Fibroblast of skin of scalp (primary cell): ENCODE measurements at places on chromosomes 2 and 18.

- DNase-seq = no peak
Observed at GRCh38 chr18:63325086-63325686, 5.6 kb upstream of the BCL2 start.

DNA sequence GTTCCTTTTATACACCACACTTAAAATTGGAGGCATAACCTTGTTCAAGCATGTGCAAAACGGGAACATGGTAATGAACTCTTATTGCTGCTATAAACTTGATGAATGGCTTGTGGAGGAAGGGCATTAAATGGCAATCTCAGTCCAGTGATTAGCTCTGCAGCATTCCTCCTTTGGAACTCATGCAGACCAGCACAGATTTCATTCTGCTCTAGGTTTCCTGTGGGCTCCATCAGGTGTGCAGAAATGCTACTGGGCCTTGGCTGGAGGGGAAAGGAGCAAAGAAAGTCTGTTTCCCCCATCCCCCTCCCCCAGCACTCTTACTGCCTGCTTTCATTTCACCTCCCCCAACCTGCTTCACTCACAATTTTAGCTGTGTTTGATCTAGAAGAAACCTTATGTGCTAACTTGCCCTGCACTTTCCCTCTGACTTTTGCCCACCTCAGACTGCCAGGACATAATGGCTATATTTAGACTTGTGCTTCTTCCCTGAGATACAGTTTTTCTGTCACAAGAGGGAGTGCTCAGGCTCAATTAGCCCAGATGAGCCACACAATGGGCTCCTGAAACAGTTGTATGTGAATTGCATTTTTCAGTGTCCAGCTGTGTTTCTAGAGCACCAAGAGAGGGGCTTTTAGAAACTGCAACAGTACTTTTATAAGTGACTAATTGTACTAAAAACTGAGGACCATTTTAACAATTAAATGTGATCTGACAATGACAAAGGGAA is 109.8 kb downstream of the FSHR start:
- DNase-seq = peak; percentile 33

GRCh38 chr2:203621981-203622515 is 84.4 kb upstream of the CD28 start:
- DNase-seq = no peak

DNA sequence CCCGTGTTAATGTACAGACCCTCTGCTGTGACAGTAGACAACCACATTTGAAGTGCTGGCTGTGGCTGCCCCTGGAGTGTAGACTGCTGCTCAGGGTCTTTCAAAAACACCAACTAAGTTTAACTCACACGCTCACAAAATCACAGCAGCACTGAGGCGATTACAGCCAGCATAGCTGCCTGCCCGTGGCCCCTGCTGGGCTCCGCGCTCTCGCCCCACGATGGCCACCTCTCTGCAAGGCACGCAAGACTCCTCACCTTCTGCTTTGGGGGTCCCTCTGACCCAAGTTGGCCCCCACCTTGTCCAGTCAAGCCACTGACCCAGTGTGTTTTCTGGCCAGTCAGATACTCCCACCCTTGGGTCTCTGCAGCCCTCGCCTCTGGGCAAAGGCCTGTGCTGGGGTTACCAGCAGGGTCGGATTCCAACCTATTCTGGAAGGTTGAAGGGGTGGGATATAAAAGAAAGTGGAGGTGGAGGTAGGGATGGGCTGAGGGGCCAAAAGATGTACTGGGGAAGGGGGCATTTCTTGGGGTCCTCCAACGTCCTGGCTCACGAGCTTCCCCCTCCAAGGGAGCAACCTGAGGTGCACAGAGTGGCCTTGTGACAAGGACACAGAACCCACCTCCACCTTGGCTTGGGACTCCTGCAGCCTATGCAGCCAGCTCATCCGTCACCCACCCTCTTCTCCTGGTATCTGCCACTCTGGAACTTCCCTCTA is 2.9 kb upstream of the B3GNT7 start:
- no peak for DNase-seq

- DNase-seq = peak; percentile 27
Observed at GRCh38 chr18:21242141-21242779, at the start of gene GREB1L. TSS of gene GREB1L (plus strand) at chr18:21242232. CDS start at chr18:21383519, 141,287 bp downstream.

DNA sequence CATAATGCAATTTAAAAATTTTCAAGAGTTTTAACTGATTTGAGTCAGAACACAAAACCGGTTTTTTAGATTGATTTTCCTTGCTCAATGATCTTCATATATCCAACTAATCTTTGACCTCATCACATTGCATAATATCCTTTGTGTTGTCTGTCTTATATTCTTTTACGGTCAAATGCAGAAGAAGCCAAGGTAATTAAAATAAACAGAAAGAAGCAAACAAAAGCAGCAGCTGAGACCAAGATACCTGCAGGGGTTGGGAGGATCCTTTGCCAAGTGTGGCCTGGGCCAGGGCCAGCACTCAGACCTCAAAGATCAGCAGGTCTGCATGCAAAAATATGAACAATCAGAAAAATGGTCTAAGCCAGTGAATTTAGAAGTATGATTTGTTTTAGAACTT is 428.9 kb upstream of the NETO1 start:
- no peak for DNase-seq

- no peak for DNase-seq
Observed at GRCh38 chr2:232348936-232349335, 29.6 kb upstream of the ALPP start.

- DNase-seq = peak; percentile 44
Observed at GRCh38 chr18:45688113-45688512, 35.9 kb upstream of the SLC14A1 start.

DNA sequence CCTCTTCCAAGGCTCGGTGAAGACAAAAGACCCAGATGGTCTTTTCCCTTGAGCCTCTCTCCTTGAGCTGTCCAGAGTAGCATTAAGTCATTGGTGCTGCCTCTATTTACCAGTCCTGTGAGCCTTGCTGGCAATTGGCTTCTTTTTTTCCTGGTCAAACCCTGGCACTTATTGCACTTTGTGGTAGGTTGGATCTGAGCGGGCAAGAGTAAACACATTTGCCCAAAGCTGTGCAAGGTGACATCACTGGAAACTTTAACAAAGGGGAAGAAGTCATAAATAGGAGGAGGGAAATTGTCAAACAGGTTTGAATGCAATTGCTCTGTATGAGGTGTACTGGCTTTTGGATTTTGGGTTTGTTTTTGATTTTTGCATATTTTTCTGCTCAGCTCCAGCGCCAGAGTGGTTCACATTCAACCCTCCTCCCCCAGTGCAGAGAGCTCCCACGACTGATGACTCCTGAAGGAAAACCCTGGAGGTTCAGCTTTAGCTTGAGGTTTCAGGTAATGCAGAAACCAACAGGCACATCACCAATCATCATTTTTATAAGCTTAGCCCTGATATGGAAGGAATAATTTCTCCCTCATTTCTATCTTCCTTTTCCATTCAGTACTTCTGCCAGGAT is 8.3 kb downstream of the KCNE4 start:
- no peak for DNase-seq

DNA sequence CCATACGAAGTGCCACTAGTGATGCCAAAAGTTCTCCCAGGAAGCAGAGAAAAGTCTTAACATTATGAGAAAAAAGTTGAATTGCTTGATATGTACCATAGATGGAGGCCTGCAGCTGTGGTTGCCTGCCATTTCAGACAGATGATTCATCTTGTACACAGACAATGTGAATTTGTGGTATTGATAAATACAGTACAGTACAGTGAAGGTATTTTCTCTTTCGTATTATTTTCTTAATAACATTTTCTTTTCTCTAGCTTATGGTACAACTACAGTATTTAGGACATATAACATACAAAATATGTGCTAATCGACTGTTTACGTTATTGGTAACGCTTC is 33.6 kb upstream of the VWC2L start:
- DNase-seq = no peak

DNA sequence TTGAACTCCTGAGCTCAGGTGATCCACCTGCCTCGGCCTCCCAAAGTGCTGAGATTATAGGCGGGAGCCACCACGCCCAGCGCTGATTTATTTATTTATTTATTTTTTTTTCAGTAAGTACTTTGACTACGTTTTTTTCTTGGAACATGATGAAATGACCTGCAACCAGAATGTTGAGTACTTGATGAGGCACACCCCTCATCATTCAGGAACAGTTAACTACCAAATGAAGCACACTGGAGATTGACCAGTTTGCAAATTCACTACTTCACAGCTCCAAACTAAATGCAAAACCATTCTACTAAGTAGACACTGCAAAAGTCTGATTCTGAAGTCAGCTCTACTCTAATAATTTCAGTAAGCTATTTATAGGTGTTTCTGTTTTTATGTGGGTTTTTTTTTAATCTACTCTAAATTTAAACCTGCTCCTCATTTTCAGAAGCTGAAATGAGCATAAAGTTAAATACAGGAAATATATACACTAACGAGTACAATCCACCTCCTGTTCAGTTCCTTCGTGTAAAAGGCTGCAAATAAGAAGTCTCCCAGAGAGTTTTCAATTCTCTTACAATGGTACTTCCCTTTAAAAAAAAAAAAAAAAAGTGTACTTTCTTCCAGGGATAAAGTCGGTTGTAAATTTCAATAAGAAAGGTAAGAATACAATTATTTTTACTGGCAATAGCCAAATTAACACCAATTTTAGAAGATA is 1.4 kb downstream of the GFPT1 start:
- DNase-seq = peak; percentile 78

DNA sequence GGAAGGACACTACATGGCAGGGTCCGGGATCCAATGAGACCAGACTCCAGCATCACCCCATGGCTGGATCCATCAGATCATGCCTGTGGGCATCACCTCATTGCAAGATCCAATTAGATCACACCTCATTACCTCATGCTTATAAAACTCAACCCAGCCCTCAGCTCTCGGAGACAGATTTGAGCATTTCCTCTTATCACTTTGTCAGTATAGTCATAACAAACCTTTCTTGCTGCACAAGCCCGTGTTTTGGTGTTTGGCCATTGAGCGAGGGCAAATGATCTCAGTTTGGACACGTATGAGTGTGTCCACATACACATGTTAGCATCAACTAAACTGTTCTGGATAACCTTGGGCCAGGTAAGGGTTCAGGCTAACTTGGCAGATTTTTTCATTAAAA is 58.8 kb downstream of the CCDC195 start:
- no peak for DNase-seq

- DNase-seq = no peak
Observed at GRCh38 chr2:197805715-197806633, 1.6 kb downstream of the PLCL1 start.

DNA sequence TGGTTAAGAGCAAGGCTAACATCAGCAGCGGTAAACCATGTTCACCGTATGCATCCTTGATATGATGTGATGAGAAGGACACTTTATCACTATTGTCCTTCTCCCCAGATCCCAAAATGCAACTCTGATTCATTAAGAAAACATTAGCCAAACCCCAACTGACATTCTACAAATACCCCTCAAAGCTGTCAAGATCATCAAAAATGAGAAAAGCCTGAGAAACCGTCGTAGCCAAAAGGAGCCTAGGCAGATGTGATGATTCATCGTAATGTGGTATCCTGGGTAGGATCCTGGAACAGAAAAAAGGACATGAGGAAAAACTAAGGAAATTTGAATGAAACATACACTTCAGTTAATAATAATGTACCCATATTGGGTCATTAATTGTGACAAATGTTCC is 67.3 kb upstream of the ST6GAL2 start:
- peak; percentile 84 for DNase-seq

- no peak for DNase-seq
Observed at GRCh38 chr2:141728142-141728541, 402.7 kb downstream of the LRP1B start.

DNA sequence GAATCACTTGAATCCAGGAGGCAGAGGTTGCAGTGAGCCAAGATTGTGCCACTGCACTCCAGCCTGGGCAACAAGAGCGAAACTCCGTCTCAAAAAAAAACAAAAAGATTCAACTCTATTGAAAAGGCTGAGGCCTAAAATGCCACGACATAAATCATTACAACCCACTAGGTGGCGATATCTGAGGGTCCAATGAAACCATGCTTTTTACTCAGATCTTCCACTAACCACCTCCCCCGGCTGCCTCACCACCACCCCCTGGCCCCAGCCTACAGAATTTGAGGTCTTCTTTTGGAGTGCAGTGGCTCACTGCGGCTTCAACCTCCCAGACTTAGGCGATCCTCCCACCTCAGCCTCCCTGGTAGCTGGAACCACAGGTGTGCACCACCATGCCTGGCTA is 57.5 kb downstream of the AP1S3 start:
- DNase-seq = peak; percentile 57

GRCh38 chr18:23230686-23231085 is 95.4 kb downstream of the CABLES1 start:
- DNase-seq = no peak

- no peak for DNase-seq
Observed at GRCh38 chr2:201114350-201114749, 1.6 kb upstream of the CFLAR start.

- DNase-seq = peak; percentile 46
Observed at GRCh38 chr18:80159713-80160636, 50.9 kb downstream of the ADNP2 start.

GRCh38 chr2:215104226-215104625 is 34.2 kb downstream of the ABCA12 start:
- DNase-seq = no peak

GRCh38 chr2:8462280-8462679 is 219.6 kb upstream of the ID2 start:
- DNase-seq = no peak

- no peak for DNase-seq
Observed at GRCh38 chr2:120708944-120709607, 26.6 kb upstream of the GLI2 start.

DNA sequence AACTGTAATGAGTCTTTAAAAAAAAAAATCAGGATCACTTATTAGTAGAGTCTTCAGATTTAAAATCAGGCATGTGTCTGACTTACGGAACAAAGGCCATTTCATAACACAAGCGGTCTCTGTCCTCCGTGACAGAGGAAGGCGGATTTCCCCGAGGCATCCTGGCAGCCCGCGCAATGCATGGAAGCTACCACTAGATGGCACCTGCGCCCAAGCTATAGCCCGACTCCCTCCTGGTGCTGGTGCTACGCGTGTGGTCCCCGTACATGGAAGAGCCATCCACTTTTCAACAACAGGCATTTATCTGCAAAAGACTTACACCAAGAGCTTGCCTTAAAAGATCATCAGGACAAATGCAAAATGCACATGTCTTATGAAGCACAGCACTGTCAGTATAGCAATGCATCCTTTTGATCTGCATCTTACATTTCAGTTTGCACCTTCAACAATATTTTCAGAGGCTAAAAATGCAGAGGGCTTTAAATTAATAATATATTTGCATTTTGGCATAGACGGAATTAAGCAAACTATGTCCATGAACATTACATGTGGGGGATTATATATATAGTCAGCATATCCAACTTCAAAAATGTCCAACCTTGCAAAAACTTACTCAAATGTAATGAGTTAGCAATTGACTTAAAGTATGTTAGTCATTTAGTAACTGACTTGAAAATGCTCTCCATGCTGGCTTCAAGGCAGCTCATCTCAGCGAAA is 96.0 kb downstream of the ZNF516 start:
- DNase-seq = peak; percentile 75
